Calu3 (cell line): ENCODE measurements at places on chromosomes 2 and 18. TPM values are rescaled to one million over a fixed set of nuclear protein-coding genes. Genes with fewer than 3 reads are reported as not detected.

Gene CHST10
- total RNA-seq, result 14.2 and 15.5 TPM in 2 replicates

DNA sequence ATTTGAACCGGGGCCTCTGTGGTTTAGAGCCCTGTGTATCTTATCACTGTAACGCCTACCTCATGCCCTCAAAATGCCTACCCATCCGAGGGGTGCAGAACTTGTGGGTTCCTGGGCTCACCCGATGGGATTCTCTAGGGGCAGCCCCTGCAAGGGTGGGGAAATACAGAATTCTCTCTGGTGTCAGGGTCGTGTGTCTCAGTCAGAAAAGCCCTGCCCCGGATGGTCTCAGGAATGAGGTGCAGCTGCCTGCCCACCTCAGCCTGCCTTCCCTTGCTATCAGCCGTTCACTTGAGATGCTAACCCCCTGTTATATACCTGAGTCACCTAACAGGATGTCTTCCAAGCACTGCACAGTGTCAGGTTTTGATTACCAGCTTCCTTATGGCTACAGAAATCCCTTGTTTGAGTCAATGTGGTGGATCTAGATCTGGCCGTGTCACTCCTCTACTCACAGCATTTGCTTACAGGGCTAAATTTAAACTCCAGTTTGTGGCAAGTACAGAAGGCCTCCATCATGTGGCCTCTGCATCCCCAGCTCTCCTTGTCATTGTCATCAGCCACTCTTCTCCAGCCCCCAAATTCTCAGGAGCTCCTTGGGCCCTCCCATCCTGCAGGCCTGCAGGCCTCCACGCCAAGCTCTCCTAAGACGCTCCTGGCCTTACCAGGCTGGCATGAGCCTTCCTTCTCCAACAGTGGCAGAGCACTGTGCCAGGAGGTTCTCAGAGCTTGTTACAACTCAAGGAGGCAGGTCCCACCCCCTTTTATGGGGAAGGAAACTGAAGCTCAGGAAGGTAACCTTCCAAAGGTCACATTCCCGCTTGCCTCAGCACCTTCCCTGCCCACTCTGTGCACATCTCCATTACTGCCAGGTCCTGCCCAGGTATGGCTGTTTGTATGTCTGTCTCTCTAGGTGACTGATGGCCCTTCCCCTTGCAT lies 14.3 kb upstream of the MAP3K2 start:
- H3K4me3 ChIP-seq, result peak overlapping the region; percentile 12
- peaks cover 56% of the 10 kb centered on the region for H3K4me1 ChIP-seq
- H3K27ac ChIP-seq, result peak overlapping the region; percentile 55
- H3K27me3 ChIP-seq, result no peaks in the 10 kb centered on the region

DNA sequence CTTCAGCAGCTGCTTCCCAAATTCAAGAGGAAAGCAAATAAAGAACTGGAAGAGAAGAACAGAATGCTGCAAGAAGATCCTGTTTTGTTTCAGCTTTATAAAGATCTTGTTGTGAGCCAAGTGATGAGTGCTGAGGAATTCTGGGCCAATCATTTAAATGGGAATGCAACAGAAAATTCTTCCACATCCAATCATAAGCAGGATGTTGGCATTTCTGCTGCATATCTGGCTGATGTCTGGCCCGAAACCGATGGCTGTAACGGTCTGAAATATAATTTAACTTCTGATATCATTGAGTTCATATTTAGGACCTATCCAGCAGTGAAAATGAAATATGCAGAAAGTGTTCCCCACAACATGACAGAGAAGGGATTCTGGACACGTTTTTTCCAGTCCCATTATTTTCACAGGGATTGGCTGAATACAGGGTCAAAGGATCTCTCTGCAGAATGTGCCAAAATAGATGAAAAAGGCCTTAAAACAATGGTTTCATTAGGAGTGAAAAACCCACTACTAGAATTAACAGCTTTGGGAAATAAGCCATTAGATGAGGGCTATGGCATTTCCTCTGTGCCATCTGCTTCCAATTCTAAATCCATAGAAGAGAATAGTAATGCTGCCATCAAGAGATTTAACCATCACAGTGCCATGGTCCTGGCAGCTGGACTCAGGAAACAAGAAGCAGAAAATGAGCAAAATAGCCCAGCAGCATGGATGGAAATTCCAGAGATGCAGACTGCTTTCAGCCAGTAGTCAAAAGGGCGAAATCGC lies 175.6 kb downstream of the MC4R start:
- no peak for DNase-seq
- H3K4me3 ChIP-seq, result no peak overlapping the region
- no peaks in the 10 kb centered on the region for H3K4me1 ChIP-seq

Gene DSC3
- 6.4 and 9.8 TPM in 2 replicates for total RNA-seq

DNA sequence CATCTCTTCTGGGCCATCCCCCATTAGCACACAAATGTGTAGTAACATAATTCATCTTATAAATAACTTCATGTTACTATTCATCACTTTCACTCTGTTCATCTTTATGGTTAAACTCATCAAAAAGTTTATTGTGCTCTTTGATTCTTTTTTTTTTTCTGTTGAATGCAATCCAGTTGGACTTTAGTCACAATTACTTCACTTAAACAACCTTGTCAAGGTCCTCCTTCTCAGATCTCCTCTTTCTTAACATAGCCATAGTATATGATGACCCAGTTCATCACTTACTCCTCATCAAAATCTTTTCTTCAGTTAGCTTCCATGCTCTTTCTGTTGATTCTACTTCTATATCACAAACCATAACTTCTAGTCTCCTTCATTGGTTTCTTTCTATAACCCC lies 80.2 kb upstream of the ZC3H15 start:
- peaks cover 10% of the 10 kb centered on the region for H3K4me1 ChIP-seq
- H3K36me3 ChIP-seq, result no peaks in the 10 kb centered on the region
- no peaks in the 10 kb centered on the region for H3K27me3 ChIP-seq

Gene TDRD15
- not detected in 2 replicates for total RNA-seq

Gene ZSWIM2
- total RNA-seq, result not detected in 2 replicates

Gene SLC16A14
- total RNA-seq, result 3.7 and 5.5 TPM in 2 replicates

- no peak overlapping the region for H3K27ac ChIP-seq
- no peak for DNase-seq
- no peaks in the 10 kb centered on the region for H3K27me3 ChIP-seq
- no peak overlapping the region for H3K4me3 ChIP-seq
- H3K4me1 ChIP-seq, result no peaks in the 10 kb centered on the region
Observed at GRCh38 chr2:124333784-124334183, 308.7 kb downstream of the CNTNAP5 start.

Gene IDH1
- total RNA-seq, result 166 TPM in 2 replicates

- H3K27me3 ChIP-seq, result no peaks in the 10 kb centered on the region
- H3K36me3 ChIP-seq, result peaks cover 31% of the 10 kb centered on the region
- peaks cover 35% of the 10 kb centered on the region for H3K4me1 ChIP-seq
- no peak overlapping the region for H3K27ac ChIP-seq
- H3K4me3 ChIP-seq, result peak overlapping the region; percentile 22
Observed at GRCh38 chr18:58674863-58675472, 3.7 kb downstream of the MALT1 start.

- H3K4me3 ChIP-seq, result peak overlapping the region; percentile 80
- no peak for DNase-seq
- peak overlapping the region; percentile 67 for H3K27ac ChIP-seq
- H3K4me1 ChIP-seq, result peaks cover 45% of the 10 kb centered on the region
Observed at GRCh38 chr18:26546170-26546874, 2.0 kb downstream of the KCTD1 start.
